RKO (cell line): ENCODE measurements at places on chromosomes 12 and 14.
A peak's percentile ranks its signal among the peaks of the same experiment; 100 is the strongest.

DNA sequence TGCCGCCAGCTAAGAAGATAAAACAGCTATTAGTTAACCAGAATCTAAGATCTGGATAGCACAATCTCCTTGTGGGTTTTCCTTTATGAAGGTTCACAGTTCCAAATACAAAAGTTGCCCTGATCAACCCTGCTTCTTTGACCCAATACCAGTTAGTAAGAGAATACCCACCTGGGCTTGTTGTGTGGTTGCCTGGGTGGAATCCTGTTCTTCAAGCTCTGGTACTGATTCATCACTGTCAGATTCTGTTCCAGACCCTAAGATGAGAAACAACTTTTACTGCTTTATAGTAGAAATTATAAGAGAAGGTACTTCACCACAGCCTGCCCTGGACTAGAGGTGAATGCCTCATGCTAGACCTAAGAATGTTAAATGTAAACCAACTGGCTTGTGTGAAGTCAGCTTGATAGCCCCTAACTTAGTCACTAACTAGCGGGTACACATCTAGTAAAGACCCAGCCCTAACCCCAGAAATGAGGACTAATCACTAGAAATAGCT, 10.6 kb downstream of the NACA start:
- DNase-seq = no peak

- no peak for DNase-seq
These were observed 237.2 kb downstream of the IPO8 start for GRCh38 chr12:30458453-30458852.

DNA sequence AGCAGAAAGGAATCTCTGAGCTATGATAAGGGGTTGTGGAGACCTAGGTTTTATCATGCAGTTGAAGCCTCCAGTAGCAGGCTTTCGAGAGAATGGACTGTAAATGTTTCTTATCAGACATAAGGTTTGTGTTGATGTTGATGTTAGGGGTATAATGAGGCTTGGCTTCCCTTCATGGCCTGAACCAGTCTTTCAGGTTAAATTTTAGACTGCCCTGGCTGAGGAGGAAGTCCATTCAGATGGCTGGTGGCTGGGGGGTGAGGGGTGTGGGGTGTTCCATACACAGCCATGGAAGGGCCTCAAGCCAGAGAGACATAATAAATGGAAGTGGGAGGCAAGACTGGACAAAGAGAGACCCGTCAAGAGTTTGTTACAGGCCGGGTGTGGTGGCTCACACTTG, 65.1 kb downstream of the IRF2BPL start:
- no peak for DNase-seq

DNA sequence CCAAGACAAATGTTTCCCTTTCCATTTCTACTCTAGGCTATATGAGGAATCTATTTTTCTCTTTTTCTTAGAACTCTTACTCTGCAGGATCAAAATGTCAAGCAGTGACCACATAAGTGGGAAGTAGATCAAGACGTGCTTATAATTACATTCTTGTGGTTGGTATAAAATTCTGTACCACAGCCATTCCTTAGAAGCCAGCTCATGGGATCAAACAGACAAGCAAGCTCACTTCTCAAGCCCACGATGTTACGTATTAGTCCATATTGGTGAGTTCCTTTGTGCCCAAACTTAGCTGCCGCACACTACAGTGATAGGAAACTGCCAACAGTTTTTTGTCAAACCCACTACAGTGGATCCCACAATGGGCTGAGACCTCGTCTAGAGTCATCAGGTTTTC, 53.4 kb downstream of the IFNG start:
- peak; percentile 15 for DNase-seq

GRCh38 chr12:64323006-64323405, 67.6 kb downstream of the C12orf56 start:
- no peak for DNase-seq

GRCh38 chr14:21055432-21056117, 2.0 kb upstream of the RNASE8 start:
- no peak for DNase-seq

DNA sequence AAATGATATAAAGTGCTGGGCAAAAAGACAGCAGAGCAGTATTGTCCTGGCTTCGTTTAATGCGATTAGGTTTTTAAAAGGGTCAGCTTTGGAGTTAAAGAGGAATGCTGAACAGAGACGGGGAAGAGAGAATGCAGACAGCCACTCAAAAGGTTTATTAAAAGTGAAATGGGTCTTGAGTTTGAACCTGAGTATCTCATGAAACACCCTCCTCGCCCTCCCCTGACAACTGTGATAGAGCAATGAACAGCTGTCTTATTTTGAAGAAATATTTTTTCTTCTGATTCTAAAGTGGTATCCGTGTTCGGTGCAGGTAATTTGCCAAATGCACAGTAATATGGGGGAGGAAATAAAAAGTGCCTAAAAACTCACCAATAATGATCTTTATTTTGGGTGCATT, 73.6 kb downstream of the RBM19 start:
- DNase-seq = no peak

DNA sequence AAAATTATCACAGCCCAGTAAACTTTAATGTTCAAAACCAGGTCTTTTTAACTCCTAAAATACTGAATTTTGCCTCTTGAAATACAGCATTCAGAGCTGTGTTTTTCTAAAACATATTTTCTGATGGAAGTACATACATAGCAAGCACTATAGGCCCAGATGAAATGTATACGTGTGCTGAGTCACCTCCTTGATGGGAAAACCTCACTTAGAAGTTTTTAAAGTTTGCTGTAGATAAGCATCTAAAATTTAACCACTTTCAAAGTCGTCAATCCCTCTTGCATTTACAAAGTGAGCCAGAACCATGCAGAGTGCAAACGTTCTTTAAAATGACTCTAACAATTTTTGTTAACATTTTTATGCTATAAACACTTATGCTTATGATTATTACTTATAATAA, 618.8 kb downstream of the RPS29 start:
- DNase-seq = no peak

GRCh38 chr12:9149372-9149771, 33.7 kb upstream of the A2M start:
- no peak for DNase-seq

GRCh38 chr12:69922999-69923398, 98.0 kb downstream of the MYRFL start:
- DNase-seq = no peak

GRCh38 chr14:91946622-91947474, 646 bp downstream of the FBLN5 start:
- DNase-seq = no peak

DNA sequence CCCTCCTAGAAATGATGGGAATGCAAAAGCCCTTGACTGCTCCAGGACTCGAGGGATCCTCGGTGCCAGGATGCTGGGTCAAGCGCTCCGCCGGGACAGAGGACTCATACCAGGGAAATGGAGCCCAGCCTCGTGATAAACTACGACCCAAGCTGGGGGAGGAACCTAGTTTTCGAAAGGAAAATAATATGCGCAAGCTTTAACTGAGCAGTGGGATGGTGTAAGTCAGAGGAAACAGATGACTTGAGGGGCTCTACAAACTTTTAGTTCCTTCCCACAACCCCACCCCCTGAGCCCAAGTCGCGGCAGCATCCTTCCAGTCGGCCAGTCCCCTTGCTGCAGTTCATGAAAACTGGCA, 654 bp upstream of the SUPT16H start:
- no peak for DNase-seq

DNA sequence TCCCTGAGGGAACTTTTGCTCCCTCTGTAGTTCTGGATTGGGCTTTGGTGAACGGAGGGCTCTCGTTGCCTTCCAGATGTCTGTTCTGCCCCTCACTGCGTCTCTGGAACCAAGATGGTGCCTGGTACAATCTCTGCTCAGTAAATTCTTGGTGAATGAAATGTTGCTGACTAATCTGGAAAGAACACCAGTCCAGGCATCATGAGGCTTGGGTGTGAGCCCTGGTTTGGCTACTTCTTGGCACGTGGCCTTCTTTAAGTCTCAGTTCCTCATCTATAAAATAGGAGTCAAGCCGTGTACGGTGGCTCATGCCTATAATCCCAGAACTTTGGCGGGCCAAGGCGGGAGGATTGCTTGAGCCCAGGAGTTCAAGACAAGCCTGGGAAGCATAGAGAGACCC, 4.3 kb downstream of the HHIPL1 start:
- no peak for DNase-seq

GRCh38 chr12:44377443-44378187, 498.5 kb downstream of the NELL2 start:
- no peak for DNase-seq

GRCh38 chr12:22248121-22248520, 86.4 kb downstream of the ST8SIA1 start:
- no peak for DNase-seq

DNA sequence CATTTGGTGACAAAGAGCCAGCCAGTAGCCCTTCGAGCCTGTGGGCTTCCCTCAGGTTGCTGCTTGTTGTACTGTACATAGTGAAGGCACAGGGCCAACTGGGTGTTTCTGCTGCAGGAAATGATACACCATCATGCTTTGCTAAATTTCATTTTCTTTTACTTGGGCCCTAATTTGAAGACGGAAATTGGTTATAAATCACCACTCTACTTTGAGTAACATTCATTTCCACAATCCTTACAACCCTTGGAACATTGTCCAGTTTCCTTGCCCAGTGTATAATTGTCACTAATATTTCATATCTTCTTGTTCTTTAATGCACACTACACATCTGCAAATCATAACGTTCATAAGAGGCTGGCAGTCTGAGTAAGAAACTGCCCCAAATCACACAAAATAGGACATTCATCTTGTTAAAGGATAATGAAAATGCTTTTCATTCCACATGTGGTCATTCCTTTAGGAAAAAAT, 30.2 kb downstream of the MSRB3 start:
- DNase-seq = peak; percentile 3

DNA sequence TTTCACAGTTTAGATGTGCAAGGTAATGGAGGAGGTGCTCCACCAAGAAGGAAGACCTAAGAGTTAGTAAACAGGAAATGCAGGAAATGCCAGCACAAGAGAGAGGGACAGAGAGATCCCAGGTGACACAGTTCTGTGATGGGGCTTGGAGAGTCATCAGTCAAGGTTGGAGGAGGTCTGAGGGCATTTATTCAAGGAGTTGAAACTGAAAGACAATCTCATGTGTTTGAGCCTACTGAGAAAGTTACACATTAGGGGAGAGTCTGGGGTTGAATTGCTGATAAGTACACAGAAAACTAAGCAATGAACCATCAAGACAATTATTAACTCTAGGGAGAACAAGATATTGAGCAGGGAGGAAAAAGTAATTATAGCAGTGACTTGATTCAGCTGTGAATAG, 138.5 kb downstream of the ANO6 start:
- DNase-seq = no peak

DNA sequence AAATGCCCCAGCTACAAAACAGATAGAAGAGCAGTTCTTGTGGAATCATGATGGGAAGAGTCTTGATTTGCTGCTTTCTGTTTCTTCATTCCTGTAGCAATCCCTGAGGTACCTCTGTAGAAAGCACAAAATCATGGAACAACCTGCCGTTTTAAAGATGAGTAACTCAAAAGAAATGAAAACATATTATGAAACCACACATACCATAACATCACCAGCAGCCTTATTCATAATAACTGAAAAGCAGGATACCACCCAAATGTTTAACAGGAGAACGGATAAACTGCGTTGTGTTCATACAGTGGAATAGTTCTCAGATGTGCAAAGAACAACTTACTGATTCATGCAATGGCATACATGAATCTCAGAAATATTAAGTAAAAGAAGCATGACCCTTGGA, 188.1 kb downstream of the RGS6 start:
- DNase-seq = no peak
